ENCODE measurements at places on chromosomes 7 and 10.

DNA sequence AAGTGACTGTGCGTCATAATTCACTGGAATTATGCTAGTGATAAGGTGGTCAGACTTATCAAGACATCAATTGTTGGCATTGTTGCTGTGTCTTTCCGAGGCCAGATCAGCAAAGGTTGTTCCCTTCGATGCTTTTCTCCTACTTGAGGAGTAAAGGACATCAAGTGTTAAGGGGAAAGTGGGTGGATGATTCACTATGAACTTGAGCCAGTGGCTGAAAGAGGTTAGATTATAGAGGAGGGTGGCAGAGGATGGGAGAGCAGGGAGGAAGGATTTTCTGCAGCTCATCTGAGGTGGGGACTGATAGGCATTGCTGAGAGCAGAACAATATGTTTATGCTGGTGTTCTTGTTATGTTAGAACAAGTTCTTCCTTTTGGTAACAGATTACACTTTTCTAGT lies 131.4 kb upstream of the AGR3 start:
- no peak for DNase-seq

DNA sequence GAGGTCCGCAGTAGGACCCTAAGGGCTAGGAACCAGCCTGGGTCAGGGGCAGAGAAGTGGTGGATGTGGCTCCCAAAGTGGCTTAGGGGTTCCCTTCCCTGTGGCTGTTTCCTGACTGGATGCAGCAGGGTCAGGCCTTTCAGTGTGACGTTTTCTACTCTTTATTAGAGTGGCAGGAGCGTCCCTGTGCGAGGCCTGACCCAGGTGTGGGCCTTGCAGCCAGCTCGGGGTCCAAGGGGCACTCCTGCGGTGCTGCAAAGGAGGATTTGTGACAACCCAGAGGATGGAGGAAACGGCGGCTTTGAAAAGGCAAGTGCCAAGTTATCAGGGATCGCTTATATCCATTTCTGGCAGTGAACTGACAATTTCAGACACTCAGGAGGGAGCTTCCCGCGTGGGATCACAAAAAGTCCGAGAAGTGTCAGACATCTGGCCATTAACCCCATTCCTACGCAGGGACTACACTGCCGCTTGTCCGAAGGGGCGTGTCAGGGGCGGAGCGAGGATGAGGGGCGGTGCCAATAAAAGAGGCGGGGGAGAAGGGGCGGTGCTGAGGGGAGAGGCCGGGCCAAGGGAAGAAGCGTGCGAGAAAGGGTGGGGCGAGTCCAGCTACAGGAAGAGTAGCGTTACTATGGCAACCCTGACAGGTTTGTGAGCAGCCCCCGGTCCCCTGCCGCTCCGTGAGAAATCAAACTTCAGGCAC lies 98.8 kb upstream of the ZNF722 start:
- DNase-seq: peak; percentile 89

GRCh38 chr10:101208543-101208942 lies 20.7 kb downstream of the LBX1 start:
- DNase-seq: no peak

- DNase-seq: no peak
Measured at GRCh38 chr10:119898577-119898976, 6.0 kb downstream of the SEC23IP start.

DNA sequence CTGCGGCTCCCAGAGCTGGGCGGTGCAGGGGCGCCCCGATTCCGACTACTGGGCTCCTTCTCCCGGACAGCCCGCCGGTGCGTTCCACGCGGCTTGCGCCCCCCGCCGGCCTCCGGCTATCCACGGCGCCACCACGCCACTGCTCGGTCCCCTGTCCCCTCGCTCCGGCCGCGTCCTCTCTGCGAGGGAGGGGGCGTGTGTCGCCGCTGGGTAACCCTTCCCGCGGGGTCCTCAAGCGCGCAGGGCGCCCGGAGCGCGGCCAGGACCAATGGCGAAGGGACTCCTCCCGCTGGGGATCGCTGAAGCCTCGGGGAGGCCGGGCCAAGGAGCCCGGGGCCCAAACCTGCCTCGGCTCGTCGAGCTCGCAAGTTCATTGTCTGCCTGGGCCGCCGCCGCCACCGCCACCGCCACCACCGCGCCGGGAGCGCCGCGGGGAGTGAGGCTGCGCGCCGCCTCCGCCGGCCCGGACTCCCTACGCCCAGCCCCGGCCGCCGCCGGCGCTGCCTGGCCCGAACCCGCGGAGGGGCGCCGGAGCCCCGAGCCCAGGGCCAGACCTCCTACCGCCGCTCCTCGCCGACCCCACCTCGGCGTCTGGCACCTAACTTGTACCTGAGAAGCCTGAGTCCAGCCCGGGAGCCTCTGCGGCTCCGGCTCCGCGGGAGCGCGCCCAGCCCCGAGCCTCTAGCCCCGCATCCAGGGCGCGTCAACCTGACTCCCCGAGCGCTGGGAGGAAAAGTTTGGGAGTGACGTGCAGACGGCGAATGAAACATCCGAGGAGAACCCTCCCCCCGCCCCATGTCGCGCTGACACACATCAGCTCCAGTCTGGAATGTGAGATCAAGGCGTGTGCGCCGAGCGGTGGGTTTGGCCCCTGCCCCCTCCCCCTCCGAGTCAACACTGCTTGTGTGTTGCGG lies at the start of gene CHST15:
Gene CHST15, minus strand, starts transcription at position 739 of the 914 bp plus-strand sequence. CDS start 47,386 bp downstream, outside the sequence.
- no peak for DNase-seq

DNA sequence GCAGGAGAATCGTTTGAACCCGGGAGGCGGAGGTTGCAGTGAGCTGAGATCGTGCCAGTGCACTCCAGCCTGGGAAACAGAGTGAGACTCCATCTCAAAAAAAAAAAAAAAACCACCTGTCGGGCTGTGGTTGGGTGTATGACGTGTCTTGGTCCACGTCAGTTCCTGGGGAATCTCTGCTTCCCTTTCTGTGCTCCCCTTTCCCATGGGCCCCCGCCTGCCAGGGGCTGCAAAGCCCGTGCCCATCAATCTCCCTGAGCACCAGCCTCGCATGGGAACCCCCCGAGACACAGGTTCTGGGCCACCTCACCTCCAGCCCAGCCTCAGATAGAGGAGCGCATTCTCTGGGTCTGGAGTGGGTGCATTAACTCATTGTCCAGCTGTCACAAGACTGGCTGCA lies 2.3 kb upstream of the SH2B2 start:
- DNase-seq: no peak

GRCh38 chr7:139034336-139034735 lies 1.5 kb downstream of the ZC3HAV1L start:
- no peak for DNase-seq

DNA sequence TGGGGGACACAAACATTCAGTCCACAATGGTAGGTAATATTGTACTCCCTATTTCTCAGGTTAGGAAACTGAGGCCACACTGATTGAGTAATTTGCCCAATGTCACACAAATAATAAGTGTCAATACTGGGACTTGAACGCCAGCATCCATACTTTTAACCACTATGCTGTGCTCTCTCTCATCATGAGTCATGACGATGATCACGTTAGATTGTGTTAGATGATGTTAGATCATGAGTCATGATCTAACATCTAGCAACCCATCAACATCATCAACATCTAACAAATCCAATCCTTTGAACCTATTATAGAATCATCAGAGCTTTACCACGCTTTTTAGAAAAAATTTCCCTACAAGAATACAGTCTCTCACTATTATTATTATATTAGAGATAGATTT lies 28.1 kb upstream of the HERPUD2 start:
- no peak for DNase-seq

DNA sequence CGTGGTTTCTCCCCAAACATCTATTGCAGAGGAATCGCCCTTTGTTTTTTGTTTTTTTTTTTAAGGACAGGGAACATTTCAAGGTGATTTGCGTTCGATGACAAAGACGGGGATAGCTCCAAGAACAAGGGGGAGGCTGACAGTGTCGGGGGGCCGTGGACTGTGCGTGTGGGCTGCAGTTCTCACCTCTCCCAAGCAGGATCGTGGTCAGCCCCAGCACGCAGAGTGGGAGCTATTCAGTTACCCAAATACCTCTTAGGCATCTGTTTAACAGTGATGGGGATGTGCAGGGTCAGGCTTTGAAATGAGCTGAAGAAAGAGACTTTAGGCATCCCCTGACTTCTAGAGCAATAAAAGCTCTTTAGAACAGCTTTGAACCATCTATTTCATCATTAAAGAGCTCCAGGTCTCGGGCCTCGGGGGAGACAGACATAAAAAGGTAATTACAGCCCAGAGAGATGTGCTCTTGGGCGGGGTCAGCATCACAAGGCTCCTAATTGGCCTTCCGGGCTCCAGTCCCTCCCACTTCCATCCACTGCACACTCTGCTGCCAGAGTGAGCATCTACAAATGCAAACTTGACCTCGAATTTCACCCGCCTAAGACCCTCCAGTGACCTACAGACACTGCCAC lies 97.3 kb downstream of the MYL10 start:
- no peak for DNase-seq

DNA sequence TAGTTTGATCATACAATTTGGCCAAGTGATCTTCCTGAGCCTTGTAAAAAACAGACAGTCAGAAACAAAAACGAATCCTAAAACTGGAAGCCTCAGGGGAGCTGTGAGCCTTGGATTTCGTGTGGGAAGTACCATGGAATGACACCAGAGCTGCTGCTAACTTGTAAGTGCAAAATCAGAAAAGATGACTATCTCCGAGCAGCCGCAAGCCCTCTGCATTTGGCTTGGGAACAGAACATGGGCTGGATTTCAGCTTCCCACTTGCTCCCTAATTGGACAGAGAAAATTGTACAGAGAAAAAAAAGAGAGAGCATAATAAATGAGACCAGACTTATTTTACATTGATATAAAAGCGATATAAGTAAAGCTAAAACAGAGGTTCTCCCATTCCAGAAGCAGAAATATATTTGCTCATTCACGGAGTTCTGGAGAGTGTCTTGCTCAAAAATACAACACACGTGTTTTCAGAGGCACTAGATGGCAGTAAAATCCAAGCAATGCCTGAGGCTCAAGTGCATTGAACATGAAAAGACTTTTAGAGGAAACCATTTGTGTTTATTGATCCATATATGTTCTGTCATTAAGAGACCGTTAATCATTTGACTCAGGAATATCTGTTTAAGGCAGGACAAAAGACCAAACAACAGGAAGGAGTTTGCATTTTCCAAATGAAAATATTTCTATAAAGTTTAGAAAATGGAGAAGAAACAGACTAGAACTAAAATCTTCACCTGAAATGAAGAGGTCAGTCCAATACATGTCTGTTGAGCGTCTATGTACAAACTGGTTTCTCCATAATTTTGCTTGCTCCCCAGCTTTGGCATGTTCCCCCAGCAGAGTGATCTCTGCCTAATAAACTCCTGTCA lies 78.3 kb upstream of the SLC26A5 start:
- peak; percentile 90 for DNase-seq

- no peak for DNase-seq
Measured at GRCh38 chr7:48458701-48459524, 287.7 kb downstream of the ABCA13 start.

GRCh38 chr10:91879515-91880170 lies 29.6 kb downstream of the FGFBP3 start:
- peak; percentile 35 for DNase-seq

DNA sequence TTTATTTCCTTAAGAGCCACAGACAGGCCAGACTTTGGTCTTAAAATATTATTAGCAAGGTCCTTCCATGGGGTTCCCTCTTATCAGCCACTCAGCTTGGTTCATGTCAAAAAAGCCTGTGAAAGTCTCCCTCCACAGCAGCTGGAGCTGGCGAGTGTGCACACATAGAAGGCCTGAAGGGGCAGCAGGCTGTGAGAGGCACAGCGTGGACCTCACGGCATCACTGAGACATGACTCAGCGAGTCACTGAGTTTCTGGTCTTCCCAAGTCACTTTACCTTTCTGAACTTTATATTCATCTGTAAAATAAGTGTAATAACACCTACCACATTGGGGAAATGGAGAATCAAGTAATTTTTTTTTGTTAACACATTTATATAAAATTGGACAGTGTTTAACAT lies 8.7 kb downstream of the TAF3 start:
- DNase-seq: no peak

DNA sequence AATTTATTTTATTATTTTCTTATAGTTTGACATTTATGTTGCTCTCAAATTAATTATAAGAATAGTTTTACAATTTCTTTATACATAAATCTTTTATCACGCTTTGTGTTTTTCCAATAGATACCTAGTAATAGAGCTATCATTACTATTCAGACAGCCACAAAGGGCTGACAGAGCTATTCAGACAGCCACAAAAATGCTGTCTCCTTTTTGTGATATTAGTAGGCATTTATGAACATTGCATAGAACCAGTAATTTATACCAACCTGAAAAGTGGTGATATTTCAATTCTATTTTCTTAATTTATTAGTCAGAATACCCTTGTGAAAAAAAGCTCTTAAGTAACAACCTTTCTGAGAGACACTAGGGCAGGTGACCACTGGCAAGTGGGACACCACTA lies 34.2 kb upstream of the IGFBP3 start:
- no peak for DNase-seq

- no peak for DNase-seq
Measured at GRCh38 chr7:102944241-102944640, 31.4 kb downstream of the LRRC17 start.

GRCh38 chr10:48199580-48200377 lies 74.7 kb downstream of the FRMPD2 start:
- no peak for DNase-seq

- no peak for DNase-seq
Measured at GRCh38 chr10:95429639-95430038, 131.5 kb downstream of the SORBS1 start.

GRCh38 chr10:22365644-22366434 lies 20.5 kb downstream of the SPAG6 start:
- DNase-seq: no peak

GRCh38 chr7:30466266-30466665 lies 12.3 kb downstream of the NOD1 start:
- DNase-seq: no peak

- no peak for DNase-seq
Measured at GRCh38 chr7:37446371-37446770, 2.3 kb downstream of the ELMO1 start.

DNA sequence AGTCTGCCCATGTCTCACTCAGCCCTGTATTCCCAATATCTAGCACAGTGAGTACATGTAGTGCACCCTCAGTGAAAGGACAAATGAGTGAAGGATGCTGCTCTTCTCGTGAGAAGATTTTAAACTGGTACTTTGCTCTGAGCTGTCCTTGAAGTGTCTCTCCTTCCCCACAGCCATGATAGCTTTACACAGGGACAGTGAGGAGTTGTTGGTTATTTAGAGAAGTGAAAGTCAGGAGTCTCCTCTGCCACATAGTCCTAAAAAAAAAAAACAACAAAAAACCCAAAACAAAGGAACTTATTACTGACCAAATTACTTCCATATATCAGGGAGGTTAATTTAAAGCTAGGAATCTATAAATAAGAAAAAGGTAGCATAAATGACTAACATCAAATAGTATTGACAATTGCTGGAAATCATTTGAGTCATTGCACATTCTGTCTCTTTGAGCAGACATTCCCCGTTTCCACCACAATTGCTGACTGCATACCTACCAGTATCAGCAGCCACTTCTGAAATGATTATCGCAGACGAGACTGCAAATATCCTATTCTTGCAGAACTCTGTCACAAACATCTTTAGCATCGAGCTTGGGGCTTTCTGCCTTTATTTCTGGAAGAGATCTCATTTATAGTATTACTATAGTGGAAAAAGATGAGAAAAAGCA lies 202.1 kb downstream of the PTEN start:
- DNase-seq: no peak

DNA sequence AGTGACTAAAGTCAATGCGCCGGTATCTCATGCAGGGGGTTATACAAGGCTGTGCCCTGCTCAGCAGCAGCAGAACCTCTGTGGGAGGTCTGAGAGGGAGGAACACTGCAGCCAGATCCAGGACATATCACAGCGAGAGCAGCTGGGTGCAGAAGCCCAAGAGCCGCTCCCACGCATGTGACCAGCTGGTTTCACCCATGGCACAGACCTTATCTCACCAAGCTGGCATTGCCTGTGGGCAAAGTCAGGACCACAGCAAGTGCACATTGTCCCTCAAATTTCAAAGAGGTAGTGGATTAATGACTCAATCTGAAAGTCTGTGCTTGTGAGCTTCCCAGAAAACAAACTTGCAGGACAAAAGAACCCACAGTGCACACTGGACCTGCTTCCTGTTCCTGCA lies 31.6 kb upstream of the AKR1C1 start:
- peak; percentile 3 for DNase-seq

All from G401 (cell line).